ENCODE measurements at places on chromosomes 2 and 18.

- DNase-seq, result no peak
Measured at GRCh38 chr2:230949966-230950873, 25.2 kb upstream of the GPR55 start.

- no peak for DNase-seq
Measured at GRCh38 chr18:59005262-59005661, 134.4 kb upstream of the SEC11C start.

GRCh38 chr2:102839668-102840388 lies 78.0 kb downstream of the TMEM182 start:
- DNase-seq, result no peak

DNA sequence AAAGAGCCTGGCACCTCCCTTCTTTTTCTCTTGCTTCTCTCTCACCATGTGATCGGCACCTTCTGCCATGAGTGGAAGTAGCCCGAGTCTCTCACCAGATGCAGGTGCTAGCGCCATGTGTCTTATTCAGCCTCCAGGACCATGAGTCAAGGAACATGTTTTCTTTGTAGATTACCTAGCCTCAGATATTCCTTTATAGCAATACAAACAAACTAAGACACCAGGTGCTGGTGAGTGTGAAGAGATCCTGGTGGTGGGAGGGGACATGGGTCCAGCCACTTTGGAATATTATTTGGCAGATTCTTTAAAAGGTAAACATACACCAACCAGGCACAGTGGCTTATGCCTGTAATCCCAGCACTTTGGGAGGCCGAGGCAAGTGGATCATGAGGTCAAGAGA lies 5.9 kb upstream of the USP40 start:
- DNase-seq, result no peak

DNA sequence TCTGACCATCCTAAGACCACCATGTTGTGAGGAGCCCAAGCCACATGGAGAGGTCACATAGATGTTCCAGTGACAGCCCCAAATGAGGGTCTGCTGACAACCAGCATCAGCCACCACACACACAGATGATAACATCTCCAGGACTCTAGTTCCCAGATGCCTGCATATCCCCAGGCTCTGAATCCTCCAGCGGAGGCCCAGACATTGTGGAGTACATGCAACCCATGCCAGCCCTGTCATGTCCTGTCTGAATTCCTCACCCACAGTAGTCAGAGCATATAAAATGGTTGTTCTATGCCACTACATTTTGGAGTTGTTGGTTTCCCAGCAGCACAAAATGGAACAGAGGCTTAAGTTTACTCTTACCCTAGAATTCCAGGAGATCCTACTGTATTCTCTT lies 122.0 kb upstream of the SLC35G4 start:
- no peak for DNase-seq

- no peak for DNase-seq
Measured at GRCh38 chr2:48482313-48482712, 47.6 kb upstream of the STON1 start.

GRCh38 chr2:201538025-201538424 lies 86.5 kb downstream of the STRADB start:
- DNase-seq, result no peak

DNA sequence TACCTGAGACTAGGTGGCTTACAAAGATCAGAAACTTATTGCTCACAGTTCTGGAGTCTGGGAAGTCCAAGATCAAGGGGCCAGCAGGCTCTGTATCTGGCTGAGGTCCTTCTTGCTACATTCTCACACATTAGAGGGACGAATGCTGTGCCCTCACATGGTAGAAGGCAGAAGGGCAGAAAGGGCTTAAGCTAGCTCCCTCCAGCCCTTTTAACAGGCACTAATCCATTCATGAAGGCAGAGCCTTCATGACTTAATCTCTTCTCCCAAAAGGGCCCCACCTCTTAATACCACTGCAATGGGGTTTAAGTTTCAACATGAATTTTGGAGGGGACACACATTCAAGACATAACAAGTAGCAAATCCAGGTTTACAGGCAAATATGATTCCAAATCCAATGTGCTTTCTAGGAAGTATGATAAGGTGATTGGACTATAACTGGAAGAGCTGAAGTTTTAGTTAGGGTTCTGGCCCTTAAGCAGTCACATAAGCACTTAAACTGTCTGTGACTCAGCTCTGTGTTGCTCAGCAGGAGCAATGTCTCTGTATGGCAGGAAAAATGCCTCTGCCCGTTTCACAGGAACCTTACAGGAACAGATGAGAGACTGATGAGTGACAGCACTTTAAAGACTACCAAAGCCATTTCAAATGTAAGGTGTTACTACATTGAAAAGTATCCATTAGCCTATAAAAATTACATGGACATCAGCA lies 119.6 kb upstream of the PTPRM start:
- no peak for DNase-seq

- DNase-seq, result no peak
Measured at GRCh38 chr2:41707790-41708451, 339.9 kb upstream of the PKDCC start.

DNA sequence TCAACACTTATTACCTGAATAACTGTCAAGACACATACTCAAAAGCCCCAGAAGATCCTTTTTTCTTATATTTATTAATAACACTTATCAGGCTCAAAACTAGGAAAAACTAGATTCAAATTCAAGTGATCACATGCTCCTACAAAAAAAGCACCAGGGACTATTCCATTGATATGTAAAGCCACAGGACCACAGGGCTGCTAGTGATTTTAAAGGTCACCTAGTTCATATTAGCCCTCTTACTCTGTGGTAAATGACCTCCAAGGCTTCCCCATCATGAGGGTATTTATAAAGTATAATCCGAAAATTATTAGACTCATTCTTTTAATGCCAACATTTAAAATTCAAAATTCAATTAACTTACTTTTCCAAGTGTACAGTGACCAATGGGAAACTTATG lies 52.5 kb downstream of the LRPPRC start:
- no peak for DNase-seq

GRCh38 chr2:56195563-56195962 lies 11.8 kb downstream of the CCDC85A start:
- DNase-seq, result no peak

- DNase-seq, result no peak
Measured at GRCh38 chr2:240033330-240033678, 3.1 kb upstream of the OR6B2 start.

- no peak for DNase-seq
Measured at GRCh38 chr2:59575191-59575590, 978.3 kb downstream of the BCL11A start.

DNA sequence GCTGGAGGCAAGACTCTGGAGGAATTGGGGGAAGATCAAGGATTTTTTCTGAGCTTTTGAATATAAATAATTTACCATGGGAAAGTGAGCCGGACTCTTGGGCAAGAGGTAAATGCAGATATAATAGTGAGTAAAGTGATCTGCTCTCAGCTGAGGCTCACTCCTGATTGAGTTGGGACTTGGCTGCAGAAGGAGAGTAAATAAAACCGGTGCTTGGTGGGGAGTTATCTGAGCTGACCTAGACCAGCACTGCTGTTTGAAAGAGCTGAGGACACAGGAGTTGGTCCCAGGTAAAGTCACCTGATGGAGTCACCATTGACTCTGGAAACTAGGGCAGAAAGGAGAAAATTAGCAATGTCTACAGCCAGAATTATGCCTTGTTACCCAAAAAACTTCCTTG lies 57.3 kb upstream of the LRPPRC start:
- DNase-seq, result no peak

DNA sequence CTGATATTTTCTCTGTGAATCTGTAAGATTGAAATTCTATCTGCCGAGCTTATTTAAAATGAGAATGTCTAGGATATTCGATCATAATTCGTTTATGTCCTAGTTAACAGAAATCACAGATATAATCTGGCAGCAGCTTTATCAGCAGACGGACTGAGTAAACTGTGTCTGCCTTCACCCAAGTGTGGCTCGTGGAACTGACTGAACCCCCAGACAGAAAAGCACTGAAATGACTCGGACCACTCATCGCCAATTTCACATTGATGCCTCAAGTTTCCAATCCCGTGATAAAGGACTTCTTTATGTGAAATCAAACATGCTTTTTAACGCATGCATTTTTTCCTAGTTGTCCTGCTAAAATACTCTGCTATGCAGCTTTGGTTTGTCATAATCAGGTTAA lies 15.9 kb downstream of the TNFRSF11A start:
- DNase-seq, result no peak

- DNase-seq, result no peak
Measured at GRCh38 chr2:148674063-148675020, 29.8 kb downstream of the EPC2 start.
